ENCODE measurements at places on chromosomes 7 and 10.

GRCh38 chr7:22876986-22877729 is 54.5 kb upstream of the TOMM7 start:
- DNase-seq = no peak

GRCh38 chr7:5357951-5358350 is 65.7 kb downstream of the TNRC18 start:
- no peak for DNase-seq

- DNase-seq = no peak
Observed at GRCh38 chr7:14691034-14691433, 211.5 kb downstream of the DGKB start.

- DNase-seq = no peak
Observed at GRCh38 chr10:110505130-110505770, 7.5 kb downstream of the DUSP5 start.
